BJ (cell line): ENCODE measurements at places on chromosomes 6 and 20.

GRCh38 chr6:132814716-132815570 lies 574 bp downstream of the RPS12 start:
- no peak for DNase-seq

DNA sequence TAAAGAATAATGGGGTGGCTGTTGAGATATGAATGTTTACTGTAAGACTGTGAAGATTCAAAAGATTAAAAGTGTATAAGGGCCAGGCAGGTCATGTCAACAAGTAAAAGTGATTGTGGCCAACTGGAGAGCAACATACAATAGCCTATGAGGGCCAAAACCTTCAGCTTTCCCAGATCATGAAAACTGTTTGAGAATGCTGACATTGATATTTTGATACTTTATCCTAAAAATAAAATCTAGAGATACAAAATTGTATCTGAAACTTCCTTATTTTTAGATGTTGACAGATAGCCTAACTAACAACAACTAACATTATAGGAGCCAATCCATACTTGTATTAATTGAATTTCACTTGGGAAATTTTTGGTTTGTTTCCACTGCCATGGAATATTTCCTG lies 70.3 kb upstream of the PAK5 start:
- DNase-seq: no peak

- no peak for DNase-seq
Measured at GRCh38 chr6:143647191-143647590, 30.6 kb upstream of the PHACTR2 start.

- no peak for DNase-seq
Measured at GRCh38 chr6:169175360-169175887, 78.2 kb downstream of the THBS2 start.

DNA sequence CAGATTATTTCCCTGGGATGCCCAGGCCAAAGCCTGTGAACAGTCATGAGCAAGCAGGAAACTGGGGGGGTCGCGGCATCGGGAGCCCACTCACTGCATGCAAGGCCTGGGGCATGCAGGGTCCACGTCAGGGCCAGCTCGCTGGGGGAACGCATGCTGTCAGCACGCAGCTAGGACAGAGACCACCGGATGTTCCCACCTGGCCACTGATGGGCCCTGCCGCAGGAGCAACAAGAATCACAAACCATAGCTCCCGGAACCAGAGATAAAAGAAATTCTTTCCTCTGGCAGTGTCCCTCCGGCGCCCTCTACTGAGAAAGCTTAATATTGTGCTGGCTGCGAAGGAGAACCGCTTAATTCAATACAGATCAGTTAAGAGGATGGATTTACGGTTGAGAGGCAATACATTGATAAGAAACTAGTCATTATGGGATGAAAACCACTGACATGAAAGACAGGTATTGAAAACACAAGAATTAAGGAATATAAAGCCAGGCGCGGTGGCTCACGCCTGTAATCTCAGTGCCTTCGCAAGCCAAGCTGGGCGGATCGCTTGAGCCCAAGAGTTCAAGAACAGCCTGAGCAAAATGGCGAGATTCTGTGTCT lies 32.6 kb downstream of the C6orf15 start:
- no peak for DNase-seq

DNA sequence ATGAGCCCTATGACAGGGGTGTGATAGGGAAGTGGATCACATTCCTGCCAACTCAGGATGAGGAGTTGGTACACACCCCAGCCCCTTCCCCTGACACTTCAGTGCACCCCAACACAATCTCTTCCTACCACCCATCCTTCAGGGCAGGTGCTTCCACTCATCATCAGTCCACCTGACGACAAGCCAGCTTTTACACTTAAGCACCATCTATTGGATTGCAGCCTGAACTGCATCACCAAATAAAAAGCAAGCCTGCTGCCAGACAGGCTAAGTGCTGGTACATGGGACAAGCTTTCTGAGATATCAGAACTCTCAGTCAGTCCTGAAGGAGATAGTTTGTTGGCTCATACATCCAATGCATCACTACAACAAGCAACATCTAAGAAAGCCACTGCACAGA lies 69.0 kb upstream of the TMEM200A start:
- no peak for DNase-seq

GRCh38 chr6:116611056-116611455 lies 5.2 kb upstream of the RSPH4A start:
- no peak for DNase-seq

- DNase-seq: no peak
Measured at GRCh38 chr6:1217396-1217795, 94.5 kb upstream of the FOXQ1 start.

DNA sequence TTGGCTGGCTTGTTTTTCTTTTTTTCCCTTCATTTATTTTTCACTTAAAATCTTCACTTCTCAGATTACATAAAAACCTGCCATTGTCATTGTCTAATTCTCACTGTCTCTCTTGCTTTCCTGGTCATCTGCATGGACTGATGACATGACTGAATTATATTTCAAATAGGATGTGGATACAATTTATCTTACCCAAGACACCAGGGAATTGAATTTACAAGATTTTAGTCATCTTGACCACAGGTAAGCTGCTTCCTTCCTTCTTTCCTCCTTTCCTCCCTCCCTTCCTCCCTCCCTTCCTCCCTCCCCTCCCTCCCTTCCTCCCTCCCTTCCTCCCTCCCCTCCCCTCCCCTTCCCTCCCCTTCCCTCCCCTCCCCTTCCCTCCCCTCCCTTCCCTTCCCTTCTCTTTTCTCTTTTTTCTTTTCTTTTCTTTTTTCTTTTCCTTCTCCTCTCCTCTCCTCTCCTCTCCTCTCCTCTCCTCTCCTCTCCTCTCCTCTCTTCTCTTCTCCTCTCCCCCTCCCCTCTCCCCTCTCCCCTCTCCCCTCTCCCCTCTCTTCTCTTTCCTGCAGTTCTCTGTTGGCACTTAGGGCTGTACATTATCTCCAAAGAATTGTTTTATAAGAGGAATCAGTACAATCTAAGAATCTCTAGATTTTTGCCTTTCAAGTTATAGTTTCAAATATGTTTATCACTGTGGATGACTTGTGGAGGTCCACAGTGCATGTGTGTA lies 171.5 kb downstream of the CARMIL1 start:
- DNase-seq: no peak

DNA sequence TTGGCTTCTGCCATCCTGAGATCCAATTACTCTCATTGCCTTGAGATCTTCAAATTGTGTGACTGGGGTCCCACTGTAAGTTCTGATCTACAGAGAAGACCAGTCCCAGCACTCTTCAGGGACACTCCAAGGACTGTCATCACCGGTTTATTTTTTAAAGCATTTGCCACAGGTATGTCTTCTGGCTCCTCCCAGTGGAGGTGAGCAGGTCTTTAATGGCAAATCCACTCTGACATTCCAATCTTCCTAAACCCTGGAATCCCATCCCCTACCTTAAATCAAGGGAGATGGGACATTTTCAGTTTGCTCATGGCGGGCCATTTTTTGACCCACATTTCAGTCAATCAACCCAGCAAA lies 35.2 kb upstream of the IYD start:
- DNase-seq: no peak

GRCh38 chr6:143374014-143374413 lies 76.5 kb downstream of the ADAT2 start:
- DNase-seq: no peak
